ENCODE measurements at places on chromosomes 7 and 10.

DNA sequence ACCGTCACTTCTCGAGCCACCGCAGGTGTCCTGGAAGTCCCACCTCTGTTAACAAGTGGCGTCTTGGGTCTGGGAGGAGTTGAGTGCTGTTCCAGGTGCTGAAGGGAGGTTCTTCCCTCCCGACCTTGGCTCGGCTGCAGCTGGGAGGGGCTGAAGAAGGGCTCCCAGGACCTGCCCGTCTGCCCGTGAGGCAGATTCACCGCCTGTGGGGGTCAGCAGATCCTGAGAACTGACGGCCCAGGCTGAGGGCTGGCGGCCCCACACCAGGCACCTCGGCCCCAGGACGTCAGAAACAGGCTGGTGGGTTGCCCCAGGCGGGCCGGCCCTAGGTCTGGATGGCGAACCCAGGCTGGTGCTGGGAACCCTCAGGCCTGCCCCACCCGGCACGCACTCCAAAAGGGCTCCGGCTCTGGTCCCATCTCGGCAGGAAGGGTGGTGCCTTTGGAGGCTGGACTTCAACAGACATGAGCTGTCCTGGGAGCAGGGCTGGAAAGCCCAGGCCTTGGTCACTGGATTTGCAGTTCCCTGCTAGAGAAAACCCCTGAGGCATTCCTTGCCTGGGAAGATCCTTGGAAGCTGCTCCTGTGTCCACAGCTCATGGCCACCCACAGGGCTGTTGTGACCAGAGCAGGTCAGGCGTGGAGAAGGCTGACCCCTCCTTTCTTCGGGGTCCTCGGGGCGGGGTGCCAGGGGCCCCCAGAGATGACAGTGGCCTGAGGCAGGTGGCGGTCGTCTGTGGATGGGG is 42.6 kb upstream of the CFAP46 start:
- no peak for DNase-seq

- DNase-seq, result no peak
Observed at GRCh38 chr10:102120991-102121738, 997 bp upstream of the LDB1 start.

DNA sequence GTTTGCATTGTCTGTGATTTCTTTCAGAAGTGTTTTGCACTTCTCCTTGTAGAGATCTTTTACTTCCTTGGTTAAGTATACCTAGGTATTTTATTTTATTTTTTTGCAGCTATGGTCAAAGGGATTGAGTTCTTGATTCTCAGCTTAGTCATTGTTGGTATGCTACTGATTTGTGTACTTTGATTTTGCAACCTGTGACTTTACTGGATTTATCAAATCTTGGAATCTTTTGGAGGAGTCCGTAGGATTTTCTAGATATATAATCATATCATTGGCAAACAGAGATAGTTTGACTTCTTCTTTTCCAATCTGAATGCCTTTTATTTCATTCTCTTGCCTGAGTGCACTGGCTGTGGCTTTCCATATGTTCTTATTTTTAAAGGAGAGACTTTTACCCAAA is 41.9 kb downstream of the CCSER2 start:
- DNase-seq, result no peak

DNA sequence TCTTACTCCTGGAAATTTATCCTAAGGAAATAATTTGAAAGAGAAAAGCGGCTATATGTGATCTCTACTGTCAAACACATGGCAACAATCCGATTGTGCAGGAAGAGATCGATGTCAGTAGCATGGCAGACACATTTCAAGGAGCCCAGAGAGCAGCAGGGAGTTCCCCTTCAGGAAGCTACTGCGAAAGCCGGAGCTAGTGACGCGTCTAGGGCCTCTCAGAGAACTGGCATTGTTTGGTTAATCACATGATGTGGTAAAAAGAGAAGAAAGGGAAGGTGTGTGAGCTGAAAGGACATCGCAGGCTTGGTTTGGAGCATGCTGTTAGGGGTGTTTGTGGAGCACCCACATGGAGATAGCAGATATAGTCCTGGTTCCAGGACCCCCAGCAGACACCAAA is 74.9 kb downstream of the BEND7 start:
- DNase-seq, result peak; percentile 13

- no peak for DNase-seq
Observed at GRCh38 chr7:55094092-55094690, 75.4 kb downstream of the EGFR start.

- DNase-seq, result peak; percentile 91
Observed at GRCh38 chr10:73413528-73414229, at the start of gene ANXA7. TSS of gene ANXA7 (minus strand) at chr10:73414058. CDS start at chr10:73400856, 13,202 bp downstream.

DNA sequence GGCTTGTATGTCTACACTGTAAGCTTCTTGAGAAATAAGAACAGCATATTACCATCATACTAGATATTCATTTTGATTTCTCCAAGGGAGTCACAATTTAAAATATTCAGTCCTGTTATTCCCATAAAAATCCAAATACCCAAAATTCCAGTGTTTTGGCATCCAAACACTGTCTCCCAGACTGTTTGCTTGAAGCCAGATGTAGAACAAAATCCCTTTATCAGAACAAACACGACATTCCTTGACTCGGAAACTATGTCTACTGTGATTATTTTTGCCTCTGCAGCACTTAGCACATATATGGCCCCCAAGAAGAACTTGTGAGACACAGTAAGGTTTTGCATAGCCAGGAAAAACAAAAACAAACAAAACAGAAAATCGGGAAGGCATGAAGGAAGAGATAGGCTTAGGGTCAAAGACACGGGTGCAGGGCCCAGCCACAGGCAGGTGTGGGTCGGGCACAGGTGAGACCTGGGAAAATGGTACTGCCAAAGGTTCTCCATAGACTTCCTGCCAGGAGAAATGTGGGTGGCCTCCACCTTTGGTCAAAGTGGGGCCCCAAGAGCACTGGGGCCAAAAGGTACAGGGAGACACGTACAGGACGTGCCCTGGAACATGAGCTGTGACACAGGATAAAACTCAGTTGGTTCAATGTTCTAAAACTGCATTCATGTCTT is 36.5 kb downstream of the CPXM2 start:
- DNase-seq, result no peak

DNA sequence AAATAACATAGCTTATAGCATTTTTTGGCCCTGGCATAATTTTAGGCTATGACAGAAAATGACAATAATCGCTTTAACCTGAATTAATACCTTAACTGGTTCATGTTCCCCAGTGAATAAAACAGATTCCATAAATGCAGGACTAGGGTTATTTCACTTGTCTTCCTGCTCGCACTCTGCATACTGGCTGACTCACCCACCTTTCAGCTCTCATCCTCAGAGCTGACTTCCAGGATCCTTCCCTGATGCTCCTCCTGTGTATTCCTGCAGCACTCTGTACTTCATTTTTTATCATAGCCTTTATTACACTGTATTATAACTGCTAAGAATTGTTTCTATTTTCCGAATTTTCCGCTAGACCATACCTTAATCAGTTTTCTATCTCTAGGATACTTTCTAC is 123.7 kb downstream of the AVL9 start:
- DNase-seq, result no peak

DNA sequence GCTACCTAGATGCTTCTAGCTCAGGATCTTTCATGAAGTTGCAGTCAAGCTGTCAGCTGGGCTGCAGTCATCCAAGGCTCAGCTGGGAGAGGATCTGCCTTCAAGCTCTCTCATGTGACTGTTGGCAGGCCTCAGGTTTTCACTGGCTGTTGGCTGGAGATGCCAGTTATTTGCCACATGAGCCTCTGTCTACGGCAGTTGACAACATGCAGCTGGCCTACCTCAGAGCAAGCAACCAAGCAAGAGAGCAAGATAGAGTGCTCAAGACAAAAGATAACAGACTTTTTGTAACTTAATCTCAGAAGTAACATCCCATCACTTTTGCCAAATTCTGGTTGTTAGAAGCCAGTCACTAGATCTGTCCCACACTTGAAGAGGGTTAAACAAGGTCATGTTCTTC is 125.8 kb downstream of the TPST1 start:
- no peak for DNase-seq

Data from RPMI8226 (cell line).